ENCODE measurements at places on chromosomes 7 and 10.
A peak's percentile ranks its signal among the peaks of the same experiment; 100 is the strongest.

GRCh38 chr10:86642499-86642898, 11.8 kb upstream of the OPN4 start:
- no peak for DNase-seq

DNA sequence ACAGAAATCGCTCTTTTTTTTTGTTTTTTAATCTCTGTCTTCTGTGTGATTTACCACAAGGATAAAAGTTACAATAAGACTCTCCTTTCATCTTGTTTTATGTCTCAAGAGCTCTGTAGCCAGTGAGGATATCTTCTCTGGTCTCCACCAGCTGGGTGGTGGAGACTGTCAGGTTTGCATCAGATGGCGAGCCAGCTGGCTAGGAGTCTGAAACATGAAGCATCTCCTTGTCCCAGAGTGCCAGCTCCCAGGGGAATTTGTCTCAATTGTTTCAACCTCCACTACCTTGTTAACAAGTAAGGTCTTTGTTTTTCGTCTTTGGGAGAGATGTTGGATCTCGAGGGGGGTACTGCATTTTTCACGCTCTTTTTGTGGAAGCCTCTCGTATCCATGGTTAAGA, 47.3 kb downstream of the FRMPD2 start:
- no peak for DNase-seq

DNA sequence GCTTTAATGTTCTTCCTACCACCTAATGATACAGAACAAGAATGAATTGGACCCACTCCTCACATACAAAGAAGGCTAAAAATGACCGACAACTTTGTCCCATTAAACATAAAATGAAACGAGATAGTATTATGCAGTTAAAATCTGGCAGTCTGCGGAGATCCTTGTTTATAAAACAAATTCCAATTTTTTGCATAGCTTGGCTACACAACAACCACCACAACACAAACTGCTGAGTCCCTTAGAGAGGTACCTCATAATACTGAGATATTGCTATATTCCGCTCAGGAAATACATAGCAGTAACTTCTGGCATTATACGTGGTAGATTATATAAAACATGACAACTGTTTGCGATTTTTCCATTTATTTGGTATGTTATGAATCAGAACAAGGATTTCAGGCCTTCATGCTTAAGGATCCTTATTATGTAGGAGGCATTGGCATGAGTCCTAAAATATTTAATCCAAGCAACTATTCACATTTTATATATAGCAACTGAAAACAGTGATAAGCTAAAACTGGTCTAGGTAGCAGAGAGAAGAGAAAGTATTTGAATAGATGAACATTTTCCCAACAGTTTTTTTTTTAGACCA, 96.0 kb downstream of the ANK3 start:
- no peak for DNase-seq

DNA sequence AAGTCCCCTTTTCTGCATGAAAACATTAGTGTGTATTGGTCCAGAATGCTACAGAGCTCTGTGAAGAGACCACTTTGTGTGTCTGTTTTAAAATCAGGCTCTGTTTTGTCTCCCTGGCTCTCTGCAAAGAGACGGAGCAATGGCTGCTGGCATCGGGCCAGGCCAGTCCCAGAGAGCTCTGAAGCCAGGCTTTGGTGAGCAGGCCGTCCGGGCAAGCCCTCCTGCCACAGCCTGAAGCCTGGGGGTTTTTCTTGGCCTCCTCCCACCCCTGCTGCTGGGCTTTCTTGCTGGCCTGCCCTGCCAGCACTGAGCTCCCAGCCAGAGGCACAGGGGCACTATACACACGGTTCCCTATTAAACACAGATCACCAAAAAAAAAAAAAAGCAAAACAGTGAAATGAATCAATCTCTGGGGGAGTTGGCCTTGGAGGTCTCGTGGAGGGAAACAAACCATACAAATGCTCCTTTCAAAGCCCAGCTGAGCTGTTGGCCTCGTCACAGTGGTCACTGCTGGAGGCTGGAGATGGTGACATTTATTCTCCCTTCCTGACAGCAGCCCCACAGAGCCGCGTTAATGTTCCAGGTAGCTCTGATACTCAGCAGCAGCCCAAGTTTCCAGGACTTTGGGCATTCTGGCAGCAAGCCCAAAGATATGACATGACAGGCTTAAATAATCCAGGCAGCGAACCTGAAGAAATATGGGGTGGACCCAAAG, 237.2 kb downstream of the TCF7L2 start:
- DNase-seq, result no peak

DNA sequence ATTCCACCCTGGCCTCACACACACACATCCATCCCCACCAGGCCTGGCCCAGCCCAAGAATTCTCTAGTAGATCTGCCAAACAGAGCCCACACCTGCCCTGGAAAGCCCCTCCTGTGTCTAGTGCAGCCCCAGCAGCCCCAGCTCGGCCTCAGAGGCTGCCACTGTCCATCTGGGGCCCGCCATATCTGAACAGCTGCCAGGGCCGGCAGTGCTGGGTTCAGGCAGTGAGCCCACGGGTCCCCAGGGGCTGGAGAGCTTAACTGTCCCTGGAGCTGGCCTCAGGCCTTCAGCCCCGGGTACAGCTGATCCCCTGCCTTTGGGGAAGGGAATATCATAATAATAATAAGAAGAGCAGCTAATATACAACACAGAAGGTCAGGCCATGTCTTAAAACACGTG, 574 bp downstream of the MYL10 start:
- DNase-seq, result no peak

- DNase-seq, result no peak
Measured at GRCh38 chr10:119511828-119512515, 30.5 kb downstream of the RGS10 start.

- DNase-seq, result no peak
Measured at GRCh38 chr10:59829024-59829423, 75.8 kb upstream of the MRLN start.

GRCh38 chr10:26357203-26357602, 80.9 kb upstream of the APBB1IP start:
- DNase-seq, result no peak

GRCh38 chr10:103618575-103619423, 125.3 kb downstream of the NEURL1 start:
- no peak for DNase-seq

DNA sequence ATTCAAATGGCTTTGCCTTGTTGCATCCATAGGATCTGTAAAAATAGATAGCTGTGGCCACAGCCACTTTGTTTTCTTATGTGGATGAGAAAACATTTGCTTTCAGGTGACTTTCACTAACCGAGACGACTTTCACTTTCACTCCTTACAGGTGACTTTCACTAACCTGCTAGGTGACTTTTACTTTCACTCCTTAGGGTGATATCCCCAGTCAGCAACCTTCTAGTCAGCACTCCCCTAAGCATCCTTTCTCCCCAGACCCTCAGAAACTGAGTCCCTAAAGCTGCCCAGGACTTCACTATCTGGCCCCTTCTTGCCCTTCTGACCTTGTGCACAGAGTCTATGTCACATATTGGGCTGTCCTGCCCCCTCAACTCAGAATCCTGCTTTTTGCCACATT, 177.5 kb downstream of the RELN start:
- DNase-seq, result no peak

GRCh38 chr10:33015761-33016547, 57.9 kb upstream of the ITGB1 start:
- DNase-seq, result no peak

- DNase-seq, result no peak
Measured at GRCh38 chr10:87534173-87534858, 29.6 kb downstream of the MINPP1 start.

GRCh38 chr10:14414901-14415300, 84.2 kb upstream of the FRMD4A start:
- DNase-seq, result no peak

- no peak for DNase-seq
Measured at GRCh38 chr10:121764233-121764942, 163.4 kb downstream of the ATE1 start.

DNA sequence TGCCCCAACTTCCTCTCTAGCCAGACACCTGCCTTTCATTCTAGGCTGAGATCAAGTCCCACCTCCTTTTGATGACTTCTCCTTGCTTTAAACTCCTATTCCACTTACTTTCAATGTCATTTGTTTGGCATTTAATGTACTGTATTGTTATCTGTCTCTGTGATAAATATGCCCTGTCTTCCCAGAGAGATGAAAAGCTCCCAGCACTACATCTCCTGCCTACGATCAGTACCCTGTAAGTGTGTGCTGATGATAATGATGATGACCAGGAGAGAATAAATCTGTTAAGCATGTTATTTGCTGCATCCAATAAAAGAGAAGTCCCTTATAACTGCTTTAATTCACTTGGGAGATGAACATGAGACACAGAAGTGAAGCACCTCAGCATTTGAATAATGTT, 367.4 kb upstream of the C7orf33 start:
- DNase-seq, result no peak

- no peak for DNase-seq
Measured at GRCh38 chr10:43112608-43112961, 25.7 kb upstream of the CSGALNACT2 start.

- no peak for DNase-seq
Measured at GRCh38 chr7:123747620-123748141, 1.1 kb downstream of the WASL start.

DNA sequence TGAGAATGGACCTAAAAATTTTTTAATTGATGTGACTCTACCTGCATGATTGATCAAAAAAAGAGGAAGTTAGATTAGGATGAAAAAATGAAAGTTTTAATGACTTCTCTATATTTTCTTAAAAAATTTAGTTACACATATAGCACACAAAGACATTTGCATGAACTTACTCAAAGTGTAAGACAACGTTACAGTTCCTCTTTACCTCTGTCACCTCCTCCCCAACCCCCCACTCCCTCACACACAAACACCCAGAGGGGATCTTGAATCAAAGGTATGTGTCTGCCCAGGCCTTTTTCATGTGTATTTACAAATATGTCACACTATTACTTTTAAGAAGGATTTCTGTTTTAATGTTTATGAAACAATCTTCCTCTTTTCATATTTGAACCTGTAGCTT, 20.6 kb upstream of the CDCA7L start:
- no peak for DNase-seq

GRCh38 chr7:74454021-74454924, 567 bp downstream of the GTF2IRD1 start:
- peak; percentile 19 for DNase-seq

DNA sequence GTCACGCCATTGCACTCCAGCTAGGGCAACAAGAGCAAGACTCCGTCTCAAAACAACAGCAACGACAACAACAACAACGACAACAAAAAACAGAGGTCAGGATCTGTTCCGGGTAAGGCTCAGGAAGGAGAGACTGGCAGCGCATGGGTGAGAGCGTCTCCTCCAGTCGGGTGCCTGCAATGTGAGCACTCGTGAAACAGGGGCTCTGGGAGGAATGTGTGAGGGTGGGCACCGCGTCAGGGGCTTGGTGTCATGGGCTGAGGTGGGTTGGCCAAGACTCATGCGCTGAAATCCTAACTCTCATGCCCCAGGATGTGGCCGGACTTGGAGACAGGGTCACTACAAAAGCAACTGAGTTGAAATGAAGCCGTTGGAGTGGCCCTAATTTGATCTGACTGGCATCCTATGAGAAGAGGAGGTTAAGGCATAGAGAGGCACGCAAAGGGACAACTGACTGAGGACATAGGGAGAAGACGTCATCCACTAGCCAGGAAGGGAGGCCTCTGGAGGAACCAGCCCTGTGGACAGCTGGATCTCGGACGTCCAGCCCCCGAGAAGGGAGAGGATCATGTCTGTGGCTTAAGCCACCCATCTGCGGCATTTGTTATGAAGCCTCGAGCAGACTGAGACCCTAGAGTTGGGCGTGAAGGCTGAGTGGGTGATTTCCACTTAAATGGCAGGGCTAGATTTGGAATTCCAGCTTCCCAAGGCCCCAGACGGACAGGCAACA, 241.5 kb upstream of the PITRM1 start:
- DNase-seq, result no peak

- no peak for DNase-seq
Measured at GRCh38 chr10:6924166-6924565, 344.1 kb upstream of the PRKCQ start.

GRCh38 chr10:80924063-80924952, 386.6 kb downstream of the SH2D4B start:
- DNase-seq, result no peak

GRCh38 chr7:5278766-5279165, 4.0 kb upstream of the SLC29A4 start:
- no peak for DNase-seq

DNA sequence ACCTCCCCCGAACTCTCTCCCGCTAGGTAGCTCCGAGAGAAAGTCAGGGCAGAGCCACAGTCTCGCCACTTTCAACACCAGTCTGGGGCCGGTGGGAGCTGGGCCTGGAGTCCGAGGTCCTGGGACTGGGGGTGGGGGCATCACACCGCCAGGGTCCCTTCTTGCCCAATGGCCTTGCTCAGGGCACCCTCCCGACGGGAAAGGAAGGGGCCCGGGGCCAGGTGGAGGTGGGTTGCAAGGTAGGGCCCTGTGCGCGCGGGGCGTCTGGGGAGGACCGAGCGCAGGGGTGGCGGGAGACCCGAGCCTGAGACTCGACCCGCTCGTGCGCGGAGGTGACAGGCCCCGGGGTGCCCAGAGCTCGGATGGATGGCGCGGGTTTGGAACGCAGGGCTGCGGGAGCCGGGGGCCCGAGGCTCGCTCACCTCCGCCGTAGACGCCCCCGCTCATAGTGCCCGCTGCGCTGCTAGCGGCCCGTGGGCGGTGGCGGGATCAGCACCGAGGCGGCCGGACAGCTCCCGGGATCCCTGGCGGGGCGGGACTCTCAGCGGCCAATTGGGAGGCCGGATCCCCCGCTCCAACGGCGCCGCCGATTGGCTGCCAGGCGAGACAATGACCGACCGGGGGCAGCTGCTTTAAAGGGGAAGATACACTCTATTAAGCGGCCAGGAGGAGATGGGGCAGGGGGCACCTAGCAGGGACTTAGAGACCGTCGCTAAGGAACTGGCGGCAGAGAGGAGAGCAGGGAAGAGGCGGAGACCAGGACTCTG, at the start of gene ACTL6B:
TSS of gene ACTL6B (minus strand) at position 541 of the 767 bp plus-strand sequence. CDS start at position 447, 94 bp downstream.
- peak; percentile 57 for DNase-seq

GRCh38 chr10:13939391-13939790, 352.6 kb downstream of the PRPF18 start:
- DNase-seq, result no peak

GRCh38 chr7:115229401-115230105, 307.7 kb downstream of the MDFIC start:
- DNase-seq, result no peak

All from stimulated activated CD4-positive, alpha-beta T cell treated with anti-CD3 and anti-CD28 coated beads, Interleukin-4, amount 100 ng/mL, for 4 hours (primary cell).